ENCODE measurements at places on chromosomes 16 and 17. TPM values are rescaled to one million over a fixed set of nuclear protein-coding genes. Genes with fewer than 3 reads are reported as not detected.

DNA sequence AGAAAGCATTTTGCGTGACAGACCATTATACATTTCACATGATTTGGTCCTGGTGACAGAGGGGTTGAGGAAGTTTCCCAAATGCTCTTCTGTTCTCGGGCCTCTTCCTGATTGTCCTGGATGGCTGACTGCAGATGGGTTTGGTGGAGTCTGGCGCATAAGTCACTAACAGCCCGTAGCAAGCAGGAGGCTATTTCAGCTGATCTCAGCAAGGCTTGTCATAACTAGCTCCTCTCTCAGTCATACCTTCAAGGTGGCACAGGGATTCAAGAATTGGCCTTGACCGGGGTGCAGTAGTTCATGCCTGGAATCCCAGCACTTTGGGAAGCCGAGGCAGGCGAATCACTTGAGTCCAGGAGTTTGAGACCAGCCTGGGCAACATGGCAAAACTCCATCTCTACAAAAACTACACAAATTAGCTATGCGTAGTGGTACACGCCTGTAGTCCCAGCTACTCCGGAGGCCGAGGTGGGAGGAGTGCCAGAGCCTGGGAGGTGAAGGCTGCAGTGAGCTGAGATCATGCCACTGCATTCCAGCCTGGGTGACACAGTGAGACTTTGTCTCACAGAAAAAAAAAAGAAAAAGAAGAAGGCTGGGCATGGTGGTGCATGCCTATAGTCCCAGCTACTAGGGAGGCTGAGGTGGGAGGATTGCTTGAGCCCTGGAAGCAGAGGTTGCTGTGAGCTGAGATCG, 68.9 kb upstream of the HAS3 start:
- DNase-seq = peak; percentile 25

- peak; percentile 86 for DNase-seq
Observed at GRCh38 chr16:22321340-22322001, 24.3 kb downstream of the POLR3E start.

GRCh38 chr16:86050111-86050510, 151.1 kb downstream of the IRF8 start:
- DNase-seq = no peak

CCL18 gene
- total RNA-seq = 2.8 TPM

MON1B gene
- 13.0 TPM for total RNA-seq

ZFHX3 gene
- 38.8 TPM for total RNA-seq

P2RX1 gene
- total RNA-seq = 15.5 TPM
